Activated naive CD8-positive, alpha-beta T cell treated with anti-CD3 and anti-CD28 coated beads, Interleukin-2, amount 10 ng/mL, durations not matched to agents 7 days and 5 days (primary cell): ENCODE measurements at places on chromosomes 5 and 9. TPM values are rescaled to one million over a fixed set of nuclear protein-coding genes. Genes with fewer than 3 reads are reported as not detected.

DNA sequence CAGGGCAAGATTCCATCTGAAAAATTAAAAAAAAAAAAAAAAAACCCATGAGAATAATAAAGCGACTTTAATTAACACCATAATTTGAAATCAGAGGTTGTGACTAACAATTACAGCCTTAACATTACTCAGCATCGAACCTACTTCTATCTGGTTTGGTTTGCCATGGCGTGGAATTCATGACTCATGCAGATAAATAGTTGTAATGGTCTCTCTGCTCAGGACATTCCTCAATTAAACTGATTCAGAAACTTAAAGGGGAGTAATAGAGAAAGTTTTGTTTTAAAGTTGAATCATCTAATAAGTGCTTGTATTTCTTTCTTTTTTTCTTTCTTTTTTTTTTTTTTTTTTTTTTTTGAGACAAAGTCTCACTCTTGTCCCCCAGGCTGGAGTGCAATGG, 135.5 kb downstream of the SPATA31D1 start:
- H3K36me3 ChIP-seq = no peaks in the 10 kb centered on the region
- no peak overlapping the region for H3K4me3 ChIP-seq
- no peak overlapping the region for H3K27ac ChIP-seq
- no peaks in the 10 kb centered on the region for H3K4me1 ChIP-seq
- DNase-seq = no peak

DNA sequence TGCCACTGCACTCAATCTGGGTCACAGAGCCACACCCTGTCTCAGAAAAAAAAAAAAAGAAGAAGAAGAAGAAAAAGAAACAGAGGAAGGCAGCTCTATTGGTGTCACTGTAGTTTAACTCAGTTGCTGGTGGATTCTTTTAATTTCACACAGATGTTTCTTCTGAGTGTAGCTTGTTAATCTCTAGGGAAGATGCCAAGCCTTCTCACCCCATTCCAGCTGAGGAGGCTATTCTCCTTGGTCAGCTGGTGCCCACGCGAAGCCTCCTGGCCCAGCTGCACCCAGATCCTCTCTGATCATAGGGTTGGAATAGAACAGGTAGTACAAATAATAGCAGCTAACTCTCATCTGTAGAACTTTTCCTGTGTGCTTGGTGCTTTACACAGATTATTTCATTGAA, 113.8 kb upstream of the SPRY4 start:
- no peak for DNase-seq
- peaks cover 11% of the 10 kb centered on the region for H3K27me3 ChIP-seq
- peaks cover 20% of the 10 kb centered on the region for H3K4me1 ChIP-seq
- H3K4me3 ChIP-seq = no peak overlapping the region
- no peaks in the 10 kb centered on the region for H3K36me3 ChIP-seq
- no peak overlapping the region for H3K27ac ChIP-seq

The SLC9A3 gene
- total RNA-seq = 2.0 TPM

DNA sequence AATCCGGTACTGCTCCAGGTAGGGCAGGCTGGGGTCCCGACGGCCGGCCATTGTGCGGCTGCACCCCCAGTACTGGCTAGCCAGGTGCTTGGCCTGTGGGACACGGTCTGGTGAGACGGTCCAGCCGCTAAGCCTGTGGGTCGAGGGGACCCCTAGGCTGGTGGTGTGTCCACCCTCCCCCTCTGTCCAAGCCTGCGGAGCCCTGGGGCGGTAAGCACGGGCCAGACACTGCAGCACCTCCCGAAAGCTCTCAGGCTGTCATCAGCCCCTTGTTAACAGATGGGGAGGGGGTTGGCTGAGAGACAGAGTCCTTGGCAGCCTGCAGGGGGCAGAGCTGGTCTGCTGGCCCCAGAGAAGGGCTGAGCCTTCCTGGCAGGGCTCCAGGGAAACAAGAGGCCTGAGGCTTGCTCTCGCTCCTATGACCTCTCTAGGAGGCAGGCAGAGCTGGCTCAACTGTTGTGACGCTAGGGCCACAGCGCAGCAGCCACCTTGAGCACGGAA, 11.8 kb upstream of the MRNIP start:
- H3K27me3 ChIP-seq = no peaks in the 10 kb centered on the region
- no peak overlapping the region for H3K27ac ChIP-seq
- no peak overlapping the region for H3K4me3 ChIP-seq
- no peaks in the 10 kb centered on the region for H3K4me1 ChIP-seq
- H3K36me3 ChIP-seq = peaks cover 8% of the 10 kb centered on the region

The HSPB3 gene
- total RNA-seq = not detected

The SLC46A2 gene
- not detected for total RNA-seq

The CCDC107 gene
- total RNA-seq = 32.7 TPM

DNA sequence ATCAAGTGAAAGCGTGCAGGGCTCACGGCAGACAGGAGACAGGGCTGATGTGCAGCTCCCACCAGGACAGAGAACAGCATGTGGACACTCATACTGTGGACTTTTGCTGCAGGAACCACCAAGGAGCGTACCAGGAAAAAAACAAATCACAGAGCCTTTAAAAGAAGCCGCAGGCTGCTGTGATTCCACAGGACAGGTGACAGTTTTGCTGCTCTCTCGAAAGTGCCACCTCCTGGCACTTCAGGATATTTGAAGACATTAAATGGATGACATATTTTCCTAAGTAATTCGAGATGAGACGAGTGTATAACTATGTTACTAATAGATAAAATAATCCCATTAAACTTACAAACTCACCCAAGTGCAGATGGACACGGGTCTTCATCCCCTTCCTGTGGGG, 29.3 kb downstream of the ZDHHC11 start:
- no peak for DNase-seq
- no peak overlapping the region for H3K4me3 ChIP-seq
- H3K27ac ChIP-seq = no peak overlapping the region
- H3K27me3 ChIP-seq = no peaks in the 10 kb centered on the region

The TNC gene
- total RNA-seq = not detected

- H3K36me3 ChIP-seq = peaks cover 24% of the 10 kb centered on the region
- H3K27ac ChIP-seq = no peak overlapping the region
- DNase-seq = no peak
- H3K4me3 ChIP-seq = no peak overlapping the region
- peaks cover 7% of the 10 kb centered on the region for H3K4me1 ChIP-seq
These were observed 26.3 kb downstream of the FAF2 start for GRCh38 chr5:176474476-176474875.

GRCh38 chr9:105503881-105504280, 54.0 kb upstream of the FKTN start:
- H3K36me3 ChIP-seq = peaks cover under 1% of the 10 kb centered on the region
- H3K4me3 ChIP-seq = no peak overlapping the region
- H3K27me3 ChIP-seq = no peaks in the 10 kb centered on the region
- H3K27ac ChIP-seq = no peak overlapping the region
- no peaks in the 10 kb centered on the region for H3K4me1 ChIP-seq

The MARCOL gene
- not detected for total RNA-seq

The C9 gene
- not detected for total RNA-seq

DNA sequence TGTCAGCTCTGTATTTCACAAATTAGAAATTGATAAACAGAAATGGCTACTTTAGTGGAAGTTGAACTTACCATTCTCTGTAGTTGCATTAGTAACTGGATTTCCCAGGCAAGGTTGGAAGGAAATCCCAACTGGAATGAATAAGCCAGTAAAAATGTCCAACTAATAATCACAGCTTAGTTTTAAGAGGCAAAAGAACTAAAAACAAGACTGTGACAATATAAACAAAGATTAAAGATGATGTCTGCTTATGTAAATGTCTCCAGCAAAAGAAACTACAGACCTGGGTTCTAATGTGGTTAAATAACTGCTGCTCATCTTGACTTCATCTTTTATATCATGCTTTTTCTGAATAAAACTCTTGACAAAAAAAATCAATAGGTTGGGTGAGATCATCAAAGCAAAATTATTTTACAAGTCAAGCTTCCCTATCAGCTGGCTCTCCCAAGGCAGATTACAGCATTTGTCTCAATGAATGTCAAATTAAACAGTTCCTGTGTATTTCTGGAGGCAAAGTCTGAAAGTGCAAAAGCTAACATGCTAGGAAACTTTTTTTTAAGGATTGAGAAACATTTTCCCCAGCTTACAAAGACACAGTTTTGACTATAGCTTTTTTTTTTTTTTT, 62.3 kb upstream of the HMHB1 start:
- H3K4me3 ChIP-seq = no peak overlapping the region
- no peak overlapping the region for H3K27ac ChIP-seq
- DNase-seq = no peak
- peaks cover 1% of the 10 kb centered on the region for H3K27me3 ChIP-seq
- H3K36me3 ChIP-seq = no peaks in the 10 kb centered on the region
- H3K4me1 ChIP-seq = no peaks in the 10 kb centered on the region
